ENCODE measurements at places on chromosomes 6 and 20.

DNA sequence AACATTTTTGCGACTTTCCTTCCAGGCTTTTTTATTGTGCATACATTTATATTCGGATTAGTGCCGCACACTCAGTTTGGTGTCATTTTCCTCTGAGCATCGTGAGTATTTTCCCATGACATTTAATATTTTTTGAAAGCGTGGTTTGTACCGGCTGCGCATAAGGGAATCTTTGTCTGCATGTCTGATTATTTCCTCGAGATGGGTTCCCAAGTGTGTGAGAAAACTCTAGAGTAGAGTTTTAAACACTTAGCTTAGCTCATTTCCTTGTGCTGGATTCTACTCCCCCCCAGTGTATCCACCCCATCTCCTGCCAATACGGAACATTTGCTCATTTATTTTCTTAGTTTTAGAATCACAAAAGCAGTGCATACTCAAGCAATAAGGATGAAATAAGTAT lies 94.3 kb downstream of the CDC5L start:
- no peak for DNase-seq

GRCh38 chr20:49310705-49311104 lies 32.8 kb upstream of the ZNFX1 start:
- DNase-seq: no peak

GRCh38 chr6:99344289-99344688 lies 5.2 kb downstream of the FAXC start:
- peak; percentile 13 for DNase-seq

- DNase-seq: no peak
These were observed 19.0 kb downstream of the HS3ST5 start for GRCh38 chr6:114323784-114324183.

GRCh38 chr6:156809034-156809433 lies 31.9 kb downstream of the ARID1B start:
- no peak for DNase-seq

GRCh38 chr6:107550906-107551305 lies 61.0 kb downstream of the SOBP start:
- no peak for DNase-seq

GRCh38 chr6:139698526-139699176 lies 324.2 kb upstream of the CITED2 start:
- DNase-seq: no peak

GRCh38 chr20:2599288-2600006 lies 53.0 kb upstream of the NOP56 start:
- no peak for DNase-seq

DNA sequence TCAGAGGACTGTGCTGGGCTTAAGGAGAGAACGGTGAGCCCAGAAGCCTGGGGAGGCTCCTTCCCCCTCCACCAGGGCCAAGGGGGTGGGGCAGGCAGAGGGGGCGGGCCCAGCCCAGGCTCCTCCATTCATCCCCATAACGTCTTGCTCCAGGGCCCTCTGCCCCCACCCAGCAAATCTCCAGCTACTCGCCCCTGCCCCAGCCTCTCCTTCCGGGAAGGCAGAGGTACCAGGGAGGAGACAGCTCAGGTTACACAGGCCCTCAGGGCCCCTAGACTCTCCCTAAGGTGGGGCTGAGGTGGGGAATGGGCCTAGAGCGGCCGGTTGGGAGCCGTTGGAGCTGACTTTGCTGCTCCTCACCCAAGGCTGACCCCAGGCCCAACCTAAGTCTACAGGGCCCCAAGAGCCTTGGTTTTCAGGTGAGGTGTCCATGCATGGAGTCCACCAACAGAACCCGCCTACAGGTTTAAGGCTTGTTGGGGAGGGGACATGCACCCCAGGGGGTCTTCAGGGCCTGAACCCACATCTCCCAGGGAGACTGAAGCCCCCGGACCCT lies 1.2 kb downstream of the LAMA5 start:
- DNase-seq: no peak

GRCh38 chr20:4150070-4150441 lies 134.7 kb upstream of the RNF24 start:
- DNase-seq: no peak

DNA sequence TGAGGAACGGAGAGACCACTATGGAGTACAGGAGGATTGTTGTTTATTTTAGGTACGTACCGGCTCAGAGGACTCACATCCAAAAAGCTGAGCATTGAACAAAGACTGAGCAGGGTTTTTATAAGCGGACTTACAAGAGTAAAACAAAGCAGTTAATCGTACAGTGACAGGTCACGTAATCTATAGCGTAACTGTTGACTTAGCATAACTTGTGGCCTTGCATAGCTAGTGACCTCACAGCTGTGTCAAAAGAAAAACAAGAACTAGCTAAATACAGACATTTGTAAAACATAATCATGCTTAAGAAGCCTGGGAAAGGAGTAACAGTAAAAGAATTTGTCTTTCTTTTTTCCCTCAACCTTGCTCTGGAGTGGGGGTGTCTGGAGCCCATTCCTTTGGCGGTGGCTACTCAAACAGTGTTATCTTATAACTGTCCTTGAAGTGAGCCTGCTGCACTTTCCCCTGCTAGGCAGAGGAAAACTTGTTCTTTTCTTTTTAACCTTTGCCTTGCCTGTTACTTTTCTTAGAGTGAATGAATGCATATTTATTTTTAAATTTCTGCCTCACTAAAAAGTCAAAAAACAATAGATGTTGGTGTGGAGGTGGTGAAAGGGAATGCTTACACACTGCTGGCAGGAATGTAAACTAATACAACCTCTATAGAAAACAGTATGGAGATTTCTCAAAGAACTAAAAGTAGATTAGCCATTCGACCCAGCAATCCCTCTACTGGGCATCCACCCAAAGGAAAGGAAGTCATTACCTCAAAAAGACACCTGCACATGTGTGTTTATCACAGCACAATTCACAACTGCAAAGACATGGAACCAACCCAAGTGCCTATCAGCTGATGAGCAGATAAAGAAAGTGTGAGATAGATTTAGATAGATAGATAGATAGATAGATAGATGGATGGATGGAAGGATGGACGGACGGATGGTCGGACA lies 109.0 kb downstream of the TAF4 start:
- no peak for DNase-seq

GRCh38 chr6:150068151-150068550 lies 770 bp downstream of the ULBP3 start:
- DNase-seq: no peak

GRCh38 chr6:151701911-151702562 lies 105.4 kb upstream of the ESR1 start:
- DNase-seq: peak; percentile 31

DNA sequence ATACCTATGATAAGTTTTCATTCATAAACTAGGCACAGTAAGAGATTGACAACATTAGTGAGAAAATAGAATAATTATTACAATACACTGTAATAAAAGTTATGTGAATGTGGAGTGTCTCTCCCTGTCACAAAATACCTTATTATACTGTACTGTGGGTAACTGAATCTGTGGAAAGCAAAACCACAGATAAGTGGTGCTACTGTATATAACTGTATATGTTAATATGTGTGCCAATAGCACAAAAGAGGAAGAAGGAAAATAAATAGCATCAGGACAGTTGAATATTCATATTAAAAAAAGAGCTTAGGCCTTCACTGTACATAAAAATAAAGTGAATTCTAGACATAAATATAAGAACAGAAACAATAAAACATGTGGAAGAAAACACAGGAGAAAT lies 243.5 kb downstream of the CDKAL1 start:
- no peak for DNase-seq

DNA sequence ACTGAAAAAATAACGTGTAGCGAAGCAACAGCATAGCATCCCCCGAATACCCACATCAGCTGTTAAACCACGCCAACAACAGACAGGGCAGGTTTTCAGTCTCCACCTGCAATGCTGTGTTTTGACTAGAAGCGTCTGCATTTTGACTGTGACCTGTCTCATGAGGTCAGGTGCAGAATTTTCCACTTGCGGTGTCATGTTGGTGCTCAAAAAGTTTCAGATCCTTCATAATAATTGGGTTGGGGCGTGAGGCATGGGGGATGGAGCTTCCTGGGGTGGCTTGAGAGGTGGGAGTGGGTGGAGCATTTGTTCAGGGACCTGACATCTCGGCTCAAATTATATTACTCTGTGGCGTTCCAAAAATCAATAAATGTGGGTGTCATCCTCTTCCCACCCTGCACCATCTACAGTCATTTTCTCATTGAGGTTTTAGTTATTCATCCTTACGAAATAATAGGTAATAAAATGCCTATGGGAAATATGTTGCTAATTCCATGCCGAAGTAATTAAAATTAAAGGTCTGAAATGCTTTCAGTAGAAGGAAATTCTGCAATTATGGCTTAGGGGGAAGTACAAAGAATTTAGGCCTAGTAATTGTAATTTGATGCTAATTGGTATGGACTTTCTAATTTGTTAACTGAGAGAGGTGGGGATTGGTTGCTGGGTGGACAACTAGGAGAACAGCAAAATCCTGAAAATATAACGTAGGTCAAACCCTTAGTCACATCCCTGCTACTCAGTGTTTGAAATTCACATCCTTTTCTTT lies 81.0 kb downstream of the TIAM2 start:
- DNase-seq: no peak

DNA sequence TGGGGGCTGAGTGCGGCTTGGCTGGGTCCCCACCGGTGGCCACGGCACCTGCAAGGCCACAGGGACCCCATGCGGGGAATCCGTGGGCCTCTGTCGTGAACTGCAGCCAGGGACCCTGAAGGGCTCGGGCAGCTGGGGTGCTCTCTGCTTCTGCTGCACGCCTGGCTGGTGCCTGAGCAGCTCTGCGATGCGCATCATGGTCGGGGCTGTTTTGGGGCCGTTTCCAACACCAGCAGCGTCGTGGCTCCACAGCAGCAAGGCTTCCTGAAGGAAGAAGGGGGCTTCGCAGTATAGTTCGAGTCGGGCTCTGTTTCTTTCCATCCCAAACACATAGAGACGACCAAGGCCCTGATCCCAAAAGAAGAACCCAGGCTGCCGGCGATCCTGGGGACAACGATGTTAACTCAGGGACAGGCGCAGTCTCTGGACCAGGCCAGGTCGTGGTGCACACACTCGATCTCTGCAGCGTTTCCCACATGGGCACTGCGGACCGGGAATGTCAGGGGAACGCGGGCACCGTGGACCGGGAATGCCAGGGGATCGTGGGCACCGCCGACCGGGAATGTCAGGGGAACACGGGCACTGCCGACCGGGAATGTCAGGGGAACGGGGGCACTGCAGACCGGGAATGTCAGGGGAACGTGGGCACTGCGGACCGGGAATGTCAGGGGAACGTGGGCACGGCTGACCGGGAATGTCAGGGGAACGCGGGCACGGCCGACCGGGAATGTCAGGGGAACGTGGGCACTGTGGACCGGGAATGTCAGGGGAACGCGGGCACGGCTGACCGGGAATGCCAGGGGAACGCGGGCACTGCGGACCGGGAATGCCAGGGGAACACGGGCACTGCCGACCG lies 36.8 kb upstream of the BHLHE23 start:
- no peak for DNase-seq

DNA sequence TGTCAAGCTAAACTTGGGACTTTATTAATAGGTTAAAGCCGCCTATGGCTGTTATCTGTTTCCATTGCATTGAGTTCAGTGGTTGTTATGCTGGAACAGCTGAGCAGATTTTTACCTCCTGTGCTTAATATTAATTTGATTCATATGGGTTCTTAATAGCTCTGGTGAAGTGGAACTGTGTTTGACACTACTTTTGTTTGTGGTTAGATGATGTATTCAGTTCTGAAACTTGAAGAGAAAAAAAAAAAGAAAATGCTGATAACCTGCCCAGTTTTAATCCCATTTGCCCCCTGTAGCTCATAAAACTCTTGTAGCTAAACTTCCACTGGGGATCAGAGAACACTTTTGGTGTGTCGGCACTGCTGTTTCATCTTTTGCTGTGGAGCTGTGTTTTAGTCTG lies 117.8 kb downstream of the ZDHHC14 start:
- no peak for DNase-seq

DNA sequence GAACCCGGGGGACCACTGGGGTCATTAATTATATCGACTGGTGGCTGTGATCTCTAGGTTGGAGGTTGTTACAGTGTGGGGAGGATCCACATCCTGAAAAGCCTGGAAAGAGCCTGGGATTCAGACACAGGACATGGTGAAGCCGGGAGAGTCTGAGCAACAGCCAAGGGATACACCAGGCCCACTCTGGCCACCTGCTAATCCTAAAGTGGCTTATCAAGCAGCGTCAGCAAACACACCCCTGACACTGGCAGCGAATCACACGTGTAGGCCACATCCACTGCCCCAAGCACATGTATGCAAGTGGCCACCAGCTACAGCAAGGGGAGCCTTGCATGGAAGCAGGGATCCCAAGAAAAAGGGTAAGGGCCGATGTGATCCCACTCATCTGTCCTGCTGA lies 41.0 kb downstream of the GFOD1 start:
- no peak for DNase-seq

- no peak for DNase-seq
These were observed 16.7 kb upstream of the TLDC2 start for GRCh38 chr20:36859282-36859555.

DNA sequence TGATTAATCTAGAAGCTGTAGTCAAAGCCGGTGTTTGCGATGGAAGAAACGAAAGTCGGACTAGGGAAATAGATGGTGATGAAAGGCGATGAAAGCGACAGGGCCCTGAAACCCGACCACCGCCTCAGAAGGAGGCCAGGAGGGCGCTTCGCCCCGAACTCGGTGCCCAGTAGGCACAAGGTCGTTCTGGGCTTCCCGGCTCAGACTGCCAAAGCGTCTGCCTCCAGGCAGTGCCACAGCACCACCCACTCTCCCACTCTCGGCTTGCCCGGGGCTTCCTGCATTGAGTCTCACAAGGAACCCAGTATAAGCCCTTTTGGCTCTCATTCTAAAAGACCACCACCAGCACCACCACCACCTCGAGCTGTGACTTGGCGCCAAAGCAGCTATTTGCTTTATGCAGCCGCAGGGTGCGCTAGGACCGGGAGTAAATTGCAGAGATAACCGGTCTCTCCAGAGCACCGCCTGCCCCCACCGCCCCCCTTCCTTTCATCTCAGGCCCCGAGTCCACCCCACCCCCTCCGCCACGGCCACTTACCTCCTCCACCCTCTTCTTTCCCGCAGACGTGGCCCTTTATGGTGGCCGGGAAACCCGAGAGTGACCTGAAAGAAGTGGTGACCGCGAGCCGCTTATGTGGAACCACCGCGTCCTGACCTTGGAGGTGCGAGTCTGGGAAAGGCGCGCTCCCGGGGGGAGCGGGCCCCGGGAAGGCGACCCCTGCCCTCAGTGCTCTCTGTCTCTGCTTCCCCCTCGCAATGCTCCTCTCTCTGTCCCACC lies 2.4 kb downstream of the TCF21 start:
- DNase-seq: no peak

DNA sequence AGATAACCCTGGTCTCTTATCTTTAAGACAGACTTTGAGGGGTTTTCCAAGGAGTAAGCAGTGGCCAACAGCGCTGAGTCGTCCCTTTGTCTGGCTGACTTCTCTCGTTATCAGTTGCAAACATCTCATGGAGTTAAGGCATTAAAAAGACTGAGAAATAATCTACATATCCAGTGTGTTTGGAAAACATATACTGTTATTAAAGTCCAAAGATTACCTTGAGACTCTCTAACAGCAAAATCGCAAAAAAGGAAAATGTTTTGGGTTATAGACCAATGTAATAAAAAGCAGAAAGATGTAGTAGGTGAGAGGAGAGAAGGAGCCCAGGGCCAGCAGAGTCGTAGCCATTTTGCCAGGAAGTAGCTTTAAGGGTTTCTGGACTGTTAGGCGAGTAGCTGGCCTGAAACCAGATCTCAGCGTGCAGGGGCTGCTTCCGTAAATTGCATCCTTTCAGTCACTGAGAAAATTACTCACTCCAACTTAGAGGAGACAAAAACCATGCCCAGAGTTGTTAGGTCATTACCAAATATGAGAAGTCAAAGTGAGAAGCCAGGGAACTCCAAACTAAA lies 24.6 kb downstream of the MYLK4 start:
- no peak for DNase-seq

All from activated CD4-positive, alpha-beta T cell treated with anti-CD3 and anti-CD28 coated beads, Interleukin-2, Interleukin-4, amounts not matched to agents 100 ng/mL and 50 ng/mL, durations not matched to agents 16 hours and 8 hours (primary cell).